Stimulated activated CD8-positive, alpha-beta memory T cell treated with anti-CD3 and anti-CD28 coated beads, Interleukin-15, amount 100 ng/mL, for 48 hours (primary cell): ENCODE measurements at places on chromosomes 6 and 20.

- no peak for DNase-seq
These were observed 29.0 kb downstream of the JARID2 start for GRCh38 chr6:15274692-15275387.

- DNase-seq = no peak
These were observed 136.8 kb downstream of the ZDHHC14 start for GRCh38 chr6:157517601-157518359.

DNA sequence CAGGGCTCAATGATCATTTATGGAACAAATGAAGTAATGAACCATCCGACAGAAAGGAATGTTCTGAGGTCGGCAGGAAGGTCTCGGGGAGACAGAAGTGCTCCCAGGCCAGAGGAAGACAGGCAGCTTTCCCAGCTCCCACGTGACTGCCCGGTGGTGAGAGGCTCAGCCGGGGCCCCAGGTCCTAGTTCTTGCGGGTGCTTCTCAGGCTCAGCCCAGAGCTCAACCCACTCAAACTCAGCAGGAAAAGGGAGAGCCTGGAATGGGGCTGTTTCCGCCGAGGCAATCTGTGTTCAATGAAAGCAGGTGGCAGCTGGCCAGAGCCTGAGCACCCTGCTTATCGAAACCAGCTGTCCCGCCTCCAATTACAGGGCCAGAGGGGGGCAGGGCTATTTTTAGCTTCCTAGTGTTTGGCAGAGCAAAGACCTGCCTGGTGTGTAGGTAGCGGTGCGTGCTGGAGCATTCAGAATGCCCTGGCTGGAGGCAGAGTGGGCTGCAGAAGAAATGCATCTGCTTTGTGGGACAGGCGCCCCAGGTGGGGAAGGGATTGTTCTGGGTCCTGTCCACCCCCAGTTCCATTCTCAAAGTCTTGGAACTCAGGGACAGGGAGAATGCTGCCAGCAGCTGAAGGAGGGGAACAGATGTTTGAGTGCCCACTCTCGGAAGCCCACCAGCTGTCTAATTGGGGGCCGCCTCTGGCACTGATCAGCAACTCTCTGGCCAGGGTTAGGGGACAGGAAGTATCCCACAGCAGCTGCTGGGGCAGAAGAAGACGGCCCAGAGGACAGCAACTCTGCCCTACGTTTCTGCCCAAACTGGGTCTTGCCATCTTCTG, 145.1 kb downstream of the PREX1 start:
- no peak for DNase-seq

- no peak for DNase-seq
These were observed 4.2 kb downstream of the FOXS1 start for GRCh38 chr20:31840906-31841816.

GRCh38 chr6:80767808-80768207, 661.3 kb downstream of the BCKDHB start:
- no peak for DNase-seq

GRCh38 chr20:37314099-37314498, 24.6 kb downstream of the MANBAL start:
- DNase-seq = no peak

GRCh38 chr20:35271904-35272303, 6.0 kb downstream of the MMP24OS start:
- no peak for DNase-seq

GRCh38 chr6:13813621-13814175, 659 bp downstream of the MCUR1 start:
- DNase-seq = no peak

DNA sequence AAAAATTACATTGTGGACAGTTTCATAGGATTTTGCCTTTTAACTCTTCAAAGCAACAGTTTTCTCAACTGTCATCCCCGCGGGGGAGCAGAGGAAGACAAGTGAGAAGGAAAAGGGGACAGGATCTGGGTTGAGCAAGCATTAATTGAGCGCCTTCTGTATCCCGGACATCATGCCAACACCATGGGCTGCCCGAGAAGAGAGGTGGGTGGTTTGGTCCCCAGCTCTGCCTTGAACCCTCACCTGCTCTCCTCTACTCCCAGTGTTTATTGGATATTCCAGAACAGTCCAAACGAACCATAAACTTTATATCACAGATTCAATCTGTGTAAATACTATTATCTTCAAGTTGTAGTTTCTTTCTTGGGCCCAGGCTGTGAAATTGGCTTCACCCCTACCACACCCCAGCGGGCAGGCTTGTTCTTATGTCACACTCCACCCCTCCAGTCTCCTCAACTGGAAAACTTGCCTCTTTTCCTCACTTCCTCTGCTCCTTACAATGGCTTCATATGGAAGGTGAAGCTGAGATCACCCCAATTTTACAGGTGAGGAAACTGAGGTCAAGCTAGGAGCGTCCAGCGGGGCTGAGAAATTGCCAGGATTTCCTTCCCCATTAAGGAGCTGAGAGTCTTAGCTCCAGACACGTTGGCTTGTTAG, 6.0 kb downstream of the PCK1 start:
- no peak for DNase-seq

- DNase-seq = no peak
These were observed 95.5 kb upstream of the SCP2D1 start for GRCh38 chr20:18718129-18718528.

- DNase-seq = no peak
These were observed 531.0 kb downstream of the EPHA7 start for GRCh38 chr6:92888316-92888715.
